ENCODE measurements at places on chromosomes 6 and 20.

- no peak for DNase-seq
These were observed 171.5 kb upstream of the RIPOR2 start for GRCh38 chr6:25107218-25107617.

DNA sequence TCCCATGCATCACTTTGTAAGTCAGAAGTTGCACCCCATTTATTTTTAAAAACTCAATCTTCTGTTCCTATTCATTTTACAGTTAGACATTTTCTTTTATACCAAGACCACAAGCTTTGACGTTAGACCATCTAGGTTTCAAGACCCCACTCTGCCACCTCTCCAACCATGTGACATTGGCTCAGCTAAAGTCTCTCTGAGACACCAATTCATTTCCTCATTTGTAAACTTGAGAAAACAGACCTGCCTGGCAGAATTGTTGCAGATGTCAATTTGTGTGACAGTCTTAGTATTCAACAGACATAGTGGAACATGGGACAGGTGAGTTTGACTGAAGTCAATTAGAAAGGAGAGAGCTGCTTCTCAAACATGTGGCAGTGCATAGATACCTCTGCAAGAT is 55.6 kb upstream of the CSE1L start:
- no peak for DNase-seq

DNA sequence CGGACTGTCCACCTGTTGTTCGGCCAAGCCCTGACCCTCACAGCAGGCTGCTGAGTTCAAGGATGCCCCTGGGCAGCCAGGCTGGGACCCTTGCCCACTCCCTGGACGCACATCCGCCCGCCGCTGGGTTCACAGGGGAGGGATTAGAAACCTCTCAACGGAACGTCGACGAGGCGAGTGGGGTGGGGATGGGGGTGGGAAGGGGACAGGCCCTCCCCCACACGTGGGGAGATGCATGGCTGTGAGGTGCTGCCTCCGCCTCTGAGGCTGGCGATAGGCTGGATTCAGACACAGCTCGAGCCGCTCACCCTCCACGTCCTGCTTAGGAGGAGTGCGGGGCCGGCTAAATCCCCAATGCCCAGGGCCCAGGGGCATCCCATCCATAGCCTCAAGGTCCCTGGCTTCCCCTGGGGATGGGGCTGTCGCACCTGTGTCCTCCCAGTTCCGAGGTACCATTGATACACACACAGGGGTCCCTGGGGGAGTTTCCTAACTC is 90.6 kb upstream of the BHLHE23 start:
- no peak for DNase-seq

DNA sequence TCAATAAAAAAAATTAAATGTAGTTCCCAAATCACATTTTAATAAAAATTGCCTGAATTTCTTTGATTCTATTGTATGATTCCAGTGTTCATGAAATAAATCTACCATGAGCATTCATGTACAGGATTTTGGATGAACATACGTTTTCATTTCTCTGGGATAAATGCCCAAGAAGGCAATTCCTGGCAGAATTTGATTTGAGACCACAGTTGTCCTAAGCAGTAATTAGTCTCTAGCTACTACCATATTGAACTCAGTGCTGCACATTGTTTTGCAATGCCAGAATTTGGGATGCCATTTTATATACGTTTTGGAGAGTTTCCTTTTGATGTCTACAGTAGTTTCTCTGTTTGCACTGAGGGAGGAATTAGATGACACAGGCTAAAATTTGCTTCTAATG is 265.3 kb upstream of the HS3ST5 start:
- DNase-seq: no peak

DNA sequence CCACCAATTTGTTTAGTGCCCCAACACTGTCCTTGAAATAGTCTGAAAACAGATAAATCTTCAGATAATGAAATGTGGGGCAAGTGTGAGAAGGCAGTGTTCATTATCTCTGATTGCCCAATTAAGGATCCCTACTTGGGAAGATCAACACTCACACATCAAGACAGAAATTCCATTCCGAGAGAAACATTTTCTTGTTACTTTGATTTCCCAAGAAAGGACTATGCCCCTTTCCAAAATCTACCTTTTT is 16.2 kb downstream of the HMGN4 start:
- DNase-seq: no peak

DNA sequence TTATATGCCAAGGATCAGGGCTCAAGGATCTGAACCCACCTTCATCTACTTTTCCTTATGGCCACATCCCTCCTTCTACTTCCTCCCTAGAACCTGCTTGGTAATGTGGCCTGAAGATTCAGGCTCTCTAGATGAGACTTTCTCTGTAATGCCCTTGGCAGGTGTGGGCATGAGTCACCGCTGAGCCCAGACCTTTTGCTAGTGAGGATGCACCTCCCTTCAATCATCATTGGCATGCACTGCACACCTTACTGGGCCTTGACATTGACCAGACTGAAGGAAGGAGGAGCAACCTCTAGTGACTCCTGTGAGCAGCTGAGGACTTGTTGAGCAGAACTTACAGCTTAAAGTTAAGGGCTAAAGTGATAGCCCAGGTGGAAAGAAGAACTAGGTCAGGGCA is 405.3 kb downstream of the MAFB start:
- DNase-seq: no peak

GRCh38 chr6:42405021-42405420 is 46.7 kb downstream of the TRERF1 start:
- DNase-seq: no peak

DNA sequence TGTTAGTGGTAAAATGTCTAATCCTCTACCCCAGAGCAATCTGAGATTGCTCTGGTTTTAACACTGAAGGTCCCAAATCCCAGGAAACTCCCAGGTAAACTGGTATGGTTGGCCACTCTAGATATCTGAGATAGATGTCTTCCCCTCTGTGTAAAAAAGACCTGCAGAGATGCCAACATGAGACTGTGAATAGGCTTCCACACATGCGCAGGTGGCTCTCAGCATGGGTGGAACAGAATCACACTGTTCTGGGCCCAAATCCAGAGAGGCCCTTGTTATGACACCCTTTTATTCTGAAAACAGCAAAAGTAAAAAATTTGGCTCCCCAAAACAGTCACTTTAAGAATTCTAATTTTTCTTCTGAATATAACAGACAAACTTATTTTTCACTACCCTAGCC is 88.7 kb upstream of the BMP5 start:
- no peak for DNase-seq
